ENCODE measurements at places on chromosomes 1 and 21.

DNA sequence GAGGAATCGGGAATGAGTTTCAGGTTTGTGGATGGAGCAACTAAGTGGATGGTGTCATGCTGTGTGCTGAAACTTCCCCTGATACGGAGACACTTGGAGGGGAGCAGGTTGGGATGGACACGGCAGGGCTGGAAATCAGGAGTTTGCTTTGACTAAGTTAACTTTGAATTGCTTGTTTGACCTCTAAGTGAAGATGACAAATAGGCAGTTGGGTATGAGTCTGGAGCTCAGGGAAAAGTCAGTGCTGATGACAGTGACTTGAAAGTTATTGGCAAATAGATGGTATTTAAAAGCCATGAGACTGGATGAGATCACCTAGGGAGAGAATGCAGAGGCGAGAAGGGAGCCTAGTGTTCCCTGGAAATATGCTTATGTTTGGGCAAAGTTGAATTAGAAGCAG is 12.8 kb upstream of the ZSCAN20 start:
- no peak for DNase-seq

DNA sequence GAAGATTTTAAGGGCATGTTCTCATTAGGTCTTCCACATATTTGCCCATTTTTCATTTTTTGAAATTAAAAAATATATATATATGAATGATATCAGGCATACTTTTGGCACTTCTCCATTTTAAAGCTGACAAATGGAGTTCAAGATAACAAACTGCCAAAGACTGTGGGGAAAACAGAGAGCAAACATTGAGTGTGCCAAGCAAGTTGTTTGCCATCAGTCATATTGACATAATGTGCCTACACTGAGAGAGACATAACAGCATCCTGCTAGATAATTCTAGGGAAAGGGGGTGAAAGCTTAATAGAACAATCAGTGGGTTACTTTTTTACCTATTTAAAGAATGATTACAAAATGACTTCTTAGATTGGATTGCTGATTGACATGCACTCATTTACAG is 529.4 kb upstream of the CXADR start:
- DNase-seq: no peak

GRCh38 chr1:236147521-236148469 is 5.5 kb downstream of the GPR137B start:
- no peak for DNase-seq

DNA sequence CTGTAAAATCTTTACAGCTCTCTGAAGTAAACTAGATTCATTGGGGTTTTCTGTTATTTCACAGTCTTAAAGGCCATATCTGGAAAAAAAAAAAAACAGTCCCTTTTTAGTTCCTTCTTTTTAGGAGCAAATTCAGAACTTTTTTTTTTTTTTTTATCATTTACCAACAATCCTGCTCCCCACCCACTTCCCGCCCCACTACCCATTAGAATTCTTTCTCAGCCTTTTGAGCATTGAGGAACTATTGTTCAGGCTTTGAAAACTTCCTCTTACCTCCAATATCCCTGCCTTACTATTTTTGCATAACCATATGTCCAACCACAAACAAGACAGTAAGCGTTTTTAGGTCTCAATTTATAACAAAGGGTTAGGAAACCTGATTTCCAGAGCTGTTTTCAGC is 330.1 kb downstream of the PLPP3 start:
- no peak for DNase-seq

DNA sequence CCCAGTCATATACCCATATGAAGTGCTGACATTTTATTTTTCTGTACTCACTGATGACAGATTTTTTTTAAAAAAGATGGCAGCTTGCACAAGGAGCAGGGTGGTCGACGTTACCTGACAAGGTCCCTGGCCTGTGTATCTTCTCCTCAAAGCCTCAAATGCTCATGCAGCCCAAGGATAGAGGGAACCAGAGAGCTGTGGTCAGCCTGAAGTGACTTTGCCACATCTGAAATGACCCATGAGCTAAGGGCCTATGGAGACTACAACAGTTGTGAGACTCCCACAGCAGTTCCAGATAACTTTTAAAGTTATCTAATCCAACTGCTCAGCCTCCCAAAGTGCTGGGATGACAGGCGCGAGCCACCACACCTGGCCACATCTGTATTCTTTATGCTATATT is 131.1 kb downstream of the GLUL start:
- DNase-seq: no peak

DNA sequence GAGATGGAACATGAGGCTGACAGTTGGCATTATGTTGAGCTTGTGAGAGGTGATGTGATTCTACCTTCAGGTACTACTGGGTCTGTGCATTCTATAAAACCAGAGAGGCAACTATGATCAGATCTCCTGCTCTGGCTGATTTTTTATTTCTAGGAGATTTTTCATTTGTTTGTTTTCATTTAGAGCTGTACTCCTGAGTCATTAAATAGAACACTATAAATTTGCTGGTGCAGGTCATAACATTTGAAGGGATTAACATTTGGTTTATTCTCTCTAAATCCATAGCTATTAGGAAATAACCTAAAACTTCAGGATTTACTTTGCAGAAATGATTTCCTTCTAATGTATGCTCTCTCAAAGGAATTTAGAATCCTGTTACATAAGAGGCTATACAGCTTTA is 42.9 kb downstream of the MAGI3 start:
- DNase-seq: no peak

GRCh38 chr1:89512996-89513720 is 11.5 kb upstream of the LRRC8B start:
- DNase-seq: no peak

DNA sequence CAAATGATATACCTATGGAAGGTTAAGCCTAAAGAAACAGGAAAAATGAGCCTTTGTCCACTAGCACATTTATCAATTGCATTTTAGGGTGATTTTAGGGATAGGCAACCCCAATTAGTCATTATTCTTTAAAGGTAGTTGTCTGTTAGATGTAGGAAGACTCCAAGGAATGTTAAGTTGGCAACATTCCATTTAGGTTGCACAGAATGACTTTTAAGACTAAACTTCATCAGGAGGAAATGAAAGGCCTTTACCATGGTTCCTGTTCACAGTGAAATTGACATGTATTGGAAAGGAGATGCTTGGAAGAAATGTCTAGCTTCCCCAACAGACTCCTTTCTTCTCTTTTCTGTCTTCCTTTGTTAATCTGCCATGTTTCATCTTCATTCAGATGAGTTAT is 1.6 kb upstream of the APOBEC4 start:
- DNase-seq: no peak

DNA sequence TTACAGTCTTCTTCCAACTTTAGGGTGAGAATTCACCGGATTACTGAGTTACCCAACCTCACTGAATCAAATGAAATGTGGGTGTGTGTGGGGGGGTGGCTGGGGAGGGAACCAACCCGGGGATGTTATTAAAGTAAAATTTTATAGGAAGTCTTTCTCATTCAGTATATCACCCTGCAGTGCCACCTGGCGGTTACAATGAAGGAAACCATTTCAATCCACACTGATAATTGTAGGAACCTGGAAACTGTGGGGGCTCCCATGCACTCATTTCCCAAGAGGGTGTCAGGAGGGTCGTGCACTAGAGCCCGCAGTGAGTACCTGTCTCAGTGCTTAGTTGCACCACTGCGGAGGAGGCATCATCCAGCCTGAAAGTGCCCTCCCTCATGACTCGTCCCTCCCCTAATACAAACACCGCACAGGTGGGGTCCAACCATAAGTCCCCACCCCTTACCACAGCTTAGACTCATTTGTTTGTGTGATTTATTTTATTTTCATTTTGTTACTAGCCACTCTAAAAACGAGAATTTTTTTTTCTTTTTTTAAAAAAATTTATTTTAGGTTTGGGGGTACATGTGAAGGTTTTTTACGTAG is 29.1 kb upstream of the IGSF5 start:
- no peak for DNase-seq

DNA sequence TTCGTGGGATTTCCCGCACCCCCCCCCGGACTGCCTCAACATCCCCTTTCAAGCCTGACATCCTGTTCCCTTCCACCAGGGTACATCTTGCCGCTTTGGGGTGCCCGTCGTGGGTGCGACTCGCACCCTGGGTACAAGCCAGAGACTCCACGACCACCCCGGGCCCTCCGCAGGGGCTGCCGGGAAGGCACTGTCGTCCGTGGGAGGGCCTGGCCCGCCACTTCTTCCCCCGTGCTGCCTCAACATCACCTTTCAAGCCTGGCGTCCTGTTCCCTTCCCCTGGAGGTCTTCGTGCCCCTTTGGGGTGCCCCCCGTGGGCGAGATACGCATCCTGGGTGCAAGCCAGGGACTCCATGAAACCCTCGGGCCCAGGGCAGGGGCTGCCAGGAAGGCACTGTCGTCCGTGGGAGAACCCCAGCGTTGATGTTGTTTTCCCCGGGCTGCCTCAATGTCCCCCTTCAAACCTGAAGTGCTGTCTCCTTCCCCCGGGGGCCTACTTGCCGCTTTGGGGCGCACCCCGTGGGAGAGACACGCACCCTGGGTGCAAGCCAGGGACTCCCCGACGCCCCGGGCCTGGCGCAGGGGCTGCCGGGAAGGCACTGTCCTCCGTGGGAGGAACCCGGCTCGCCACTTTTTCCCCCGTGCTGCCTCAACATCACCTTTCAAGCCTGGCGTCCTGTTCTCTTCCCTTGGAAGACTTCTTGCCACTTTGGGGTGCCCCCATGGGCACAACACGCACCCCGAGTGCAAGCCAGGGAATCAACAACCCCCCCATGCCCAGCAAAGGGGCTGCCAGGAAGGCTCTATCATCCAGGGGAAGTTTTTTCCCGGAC is 138.6 kb downstream of the LIPI start:
- no peak for DNase-seq

GRCh38 chr1:64745181-64745985 is 508 bp downstream of the RAVER2 start:
- DNase-seq: peak; percentile 54

- DNase-seq: no peak
Observed at GRCh38 chr1:87763483-87763882, 434.8 kb downstream of the LMO4 start.

GRCh38 chr21:28132713-28133112 is 860.0 kb downstream of the LTN1 start:
- DNase-seq: no peak

DNA sequence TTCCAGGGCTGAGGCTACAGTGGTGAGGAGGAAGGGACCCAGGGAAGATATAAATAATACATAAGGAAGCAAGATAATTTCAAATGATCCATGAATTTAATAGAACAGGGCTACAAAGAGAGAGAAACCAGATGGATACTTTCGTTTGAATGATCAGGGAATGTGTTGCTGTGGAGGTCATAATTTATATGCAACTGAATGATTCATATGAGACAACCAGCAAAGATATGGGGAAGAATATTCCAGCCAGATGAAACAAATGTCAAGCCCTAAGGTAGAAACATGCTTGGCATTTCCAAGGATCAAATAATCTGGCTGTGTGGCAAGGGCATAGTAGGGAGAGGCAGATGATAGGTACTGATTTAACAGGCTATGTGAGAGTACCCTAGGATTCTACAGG is 84.8 kb upstream of the ZC3H11B start:
- DNase-seq: no peak

- no peak for DNase-seq
Observed at GRCh38 chr1:175679981-175680652, 63.3 kb downstream of the TNR start.

DNA sequence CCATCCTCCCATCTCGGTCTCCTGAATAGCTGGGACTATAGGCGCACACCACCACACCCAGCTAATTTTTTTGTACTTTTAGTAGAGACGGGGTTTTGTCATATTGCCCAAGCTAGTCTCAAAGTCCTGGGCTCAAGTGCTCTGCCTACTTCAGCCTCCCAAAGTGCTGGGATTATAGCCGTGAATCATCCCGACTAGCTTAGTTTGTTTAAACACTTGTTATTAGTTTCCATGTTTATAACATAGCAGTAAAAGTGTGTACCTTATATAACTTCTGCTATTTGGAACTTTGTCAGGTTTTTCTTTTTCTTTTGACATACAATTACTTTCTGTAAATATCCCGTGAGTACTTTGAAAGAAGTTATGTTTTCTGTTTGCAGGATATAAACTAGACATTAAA is 60.6 kb upstream of the C1orf21 start:
- no peak for DNase-seq

GRCh38 chr1:92538048-92538412 is 51.3 kb upstream of the GFI1 start:
- DNase-seq: no peak

GRCh38 chr1:178665579-178665978 is 59.5 kb upstream of the RALGPS2 start:
- DNase-seq: no peak

DNA sequence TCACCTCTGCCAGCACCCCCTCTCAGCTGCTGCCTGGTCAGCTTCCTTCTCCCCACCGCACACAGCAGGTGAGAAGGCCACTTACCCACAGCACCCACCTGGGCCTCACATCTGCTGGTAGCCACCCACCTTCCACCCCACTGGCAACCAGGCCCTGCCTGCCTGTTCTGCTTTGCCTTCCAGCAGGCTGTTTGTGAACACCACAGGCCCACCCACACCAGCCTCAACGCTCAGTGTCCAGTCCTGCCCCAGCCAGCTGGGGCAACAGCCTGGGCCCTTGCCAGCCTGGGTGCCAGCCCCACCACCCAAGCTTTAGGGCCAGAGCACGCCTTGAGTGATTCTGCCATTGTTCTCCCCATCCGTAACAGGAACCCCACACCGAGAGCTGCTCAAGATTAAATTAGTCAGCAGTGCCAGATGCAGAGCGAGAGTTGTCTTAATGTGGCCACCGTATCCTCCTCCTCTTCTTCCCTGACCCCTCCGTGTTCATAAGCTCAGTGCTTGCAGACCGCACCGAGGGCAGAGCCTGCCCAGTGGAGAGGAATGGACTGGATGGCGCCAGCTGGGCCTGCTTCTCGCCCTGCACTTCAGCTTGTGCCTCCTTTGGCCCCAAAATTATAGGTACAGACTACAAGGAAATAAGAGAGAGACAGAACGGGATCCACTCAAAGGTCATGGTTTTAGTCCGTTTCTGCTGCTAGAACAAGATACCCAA is 120.3 kb upstream of the COL6A1 start:
- DNase-seq: no peak

- DNase-seq: no peak
Observed at GRCh38 chr1:10724948-10725847, 71.2 kb downstream of the CASZ1 start.

GRCh38 chr21:37071561-37072273 is 1.2 kb downstream of the PIGP start:
- no peak for DNase-seq

DNA sequence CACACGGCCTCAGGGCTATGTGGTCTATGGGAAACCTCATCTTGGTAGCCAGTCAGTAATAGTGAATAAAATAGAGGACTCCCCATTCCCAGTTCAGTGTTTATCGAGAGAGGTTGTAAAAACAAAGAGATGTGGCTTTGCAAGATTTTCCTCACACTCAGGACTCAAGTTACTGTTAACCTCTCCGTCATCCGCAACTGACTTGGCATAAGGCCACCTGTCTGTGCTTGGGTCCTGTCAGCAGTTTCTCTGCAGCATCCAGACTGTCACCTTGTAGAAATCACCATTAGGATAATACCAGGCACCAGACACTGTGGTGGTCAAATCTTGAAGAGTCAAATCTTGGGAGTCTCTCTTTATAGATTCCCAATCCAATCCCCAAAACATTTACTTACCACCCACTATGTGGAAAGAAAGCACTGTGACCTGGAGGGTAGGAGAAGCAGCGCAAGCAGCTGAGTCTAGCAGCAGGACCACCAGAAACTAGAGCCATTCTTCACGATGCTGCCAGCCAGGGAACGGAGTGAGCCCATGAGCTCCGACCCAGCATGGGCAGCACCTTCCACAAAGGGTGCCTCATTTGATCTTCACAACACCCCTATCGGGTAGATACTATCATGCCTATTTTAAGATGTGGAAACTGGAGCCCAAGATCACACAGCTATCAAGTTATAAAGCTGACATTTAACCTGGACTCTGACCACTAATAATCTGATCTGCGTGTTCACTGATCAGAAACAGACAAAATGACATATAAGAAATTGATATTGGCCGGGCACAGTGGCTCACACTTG is 5.6 kb upstream of the GPR25 start:
- DNase-seq: no peak

All from RWPE2 (cell line).